ENCODE measurements at places on chromosomes 11 and 22.
A peak's percentile ranks its signal among the peaks of the same experiment; 100 is the strongest.

DNA sequence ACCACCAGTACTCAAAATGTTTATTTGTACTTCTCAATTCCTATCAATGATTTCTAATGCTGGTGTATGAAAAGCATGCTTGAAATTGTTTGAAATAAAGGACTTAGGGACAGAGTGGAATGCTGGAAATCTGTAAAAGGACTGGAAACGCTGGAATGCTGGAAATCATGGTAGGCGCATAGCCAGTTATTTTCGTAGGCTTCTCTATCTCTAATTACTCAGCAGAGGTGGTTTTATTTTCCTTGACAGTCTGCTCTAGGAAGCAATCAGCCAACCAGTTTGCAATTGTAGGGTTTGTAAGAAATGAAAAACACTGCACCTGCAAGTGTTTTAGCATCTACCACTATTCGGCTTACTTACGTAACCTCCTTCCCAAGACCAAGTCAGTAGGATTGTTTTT, 788 bp downstream of the LIN7C start:
- DNase-seq = no peak

DNA sequence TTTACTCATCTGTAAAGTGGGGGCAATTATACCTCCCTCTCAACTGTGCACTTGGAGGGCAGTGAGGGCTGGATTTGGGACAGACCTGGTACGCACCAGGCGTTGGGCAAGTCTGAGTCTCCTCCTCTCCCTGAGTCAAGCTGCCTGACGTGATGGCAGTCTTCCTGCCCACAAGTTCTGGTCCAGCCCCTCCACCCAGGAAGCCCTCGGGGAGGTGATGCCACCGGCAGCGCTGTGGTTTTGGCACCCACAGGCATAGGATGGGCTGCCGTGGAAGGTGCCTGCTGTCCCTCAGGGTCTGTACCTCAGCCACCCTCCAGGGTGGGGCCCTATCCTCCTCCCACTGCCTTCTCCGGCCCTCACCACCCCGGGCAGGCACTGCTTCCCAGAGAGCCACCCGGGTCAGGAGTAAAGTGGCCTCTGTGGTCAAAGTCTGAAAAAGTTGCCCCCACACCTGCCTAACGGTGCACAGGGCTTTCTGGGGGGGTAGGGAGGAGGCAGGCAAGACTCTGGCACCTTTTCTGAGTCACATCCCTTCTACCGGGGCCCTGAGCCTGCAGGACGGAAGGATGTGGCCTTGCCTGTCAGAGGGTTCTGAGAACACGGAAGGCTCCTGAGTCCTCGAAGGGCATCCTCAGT, 6.5 kb upstream of the APOBEC3H start:
- no peak for DNase-seq

DNA sequence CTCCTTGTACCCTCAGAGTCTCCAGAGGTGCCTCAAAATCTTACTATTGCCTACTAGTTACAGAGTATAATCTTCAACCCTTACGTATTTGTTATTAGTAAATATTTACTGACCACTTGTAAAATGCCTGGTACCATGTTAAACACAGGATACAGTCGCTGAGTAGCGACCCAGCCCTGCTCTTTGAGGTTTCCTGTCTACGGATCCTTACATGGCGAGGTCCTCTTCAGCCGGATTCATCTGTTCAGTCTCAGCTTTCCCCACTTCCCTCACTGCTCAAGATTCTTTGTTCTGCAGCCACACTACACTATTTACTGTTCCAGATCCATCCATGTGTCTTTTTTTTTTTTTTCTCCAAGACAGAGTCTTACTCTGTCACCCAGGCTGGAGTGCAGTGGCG, 13.2 kb upstream of the TTC36 start:
- DNase-seq = no peak

DNA sequence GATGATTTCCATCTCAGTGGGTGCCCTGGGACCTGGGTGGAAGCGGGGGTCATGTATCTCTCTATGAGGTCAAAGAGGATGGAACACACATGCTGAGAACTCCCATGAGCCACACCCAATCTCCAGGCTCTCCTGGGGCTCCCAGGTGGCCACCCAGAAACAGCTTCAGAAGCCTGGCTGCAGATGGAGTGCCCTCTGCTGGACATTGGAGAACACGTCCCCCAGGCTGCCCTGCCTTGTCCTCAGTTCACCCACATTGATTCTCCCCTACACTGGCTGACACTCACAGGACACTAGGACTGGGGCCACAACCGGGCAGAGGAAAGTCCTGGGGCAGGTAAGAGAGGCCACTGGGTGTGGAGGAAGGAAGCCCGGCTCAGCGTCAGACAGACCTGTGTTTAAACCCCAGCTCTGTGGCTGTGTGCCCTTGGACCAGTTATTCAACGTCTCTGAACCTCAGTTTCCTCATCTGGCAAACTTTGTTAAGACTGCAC, 4.5 kb upstream of the NOL12 start:
- peak; percentile 82 for DNase-seq

DNA sequence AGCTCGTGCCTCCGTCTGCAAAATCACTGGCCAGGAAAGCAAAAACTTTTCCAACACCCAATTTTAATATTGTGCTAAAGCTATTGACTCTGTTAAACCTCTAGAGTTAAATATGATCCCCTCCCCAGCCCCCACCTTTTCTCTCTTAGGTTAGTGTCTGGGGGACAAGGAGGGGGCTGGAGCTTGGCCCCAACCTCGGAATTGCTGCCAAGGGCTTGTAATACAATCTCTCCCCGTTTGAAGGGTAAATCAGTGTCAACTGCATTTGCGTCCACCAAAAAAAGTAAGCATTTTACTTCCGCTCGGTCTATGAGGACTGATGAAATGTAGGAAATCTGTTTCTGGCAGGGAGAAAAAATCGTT, at the start of gene GAS2:
TSS of gene GAS2 (plus strand) at position 287 of the 363 bp plus-strand sequence. CDS start 8,259 bp downstream, outside the sequence.
- DNase-seq = no peak

GRCh38 chr22:47781024-47781423, 1018.6 kb downstream of the TBC1D22A start:
- DNase-seq = no peak

DNA sequence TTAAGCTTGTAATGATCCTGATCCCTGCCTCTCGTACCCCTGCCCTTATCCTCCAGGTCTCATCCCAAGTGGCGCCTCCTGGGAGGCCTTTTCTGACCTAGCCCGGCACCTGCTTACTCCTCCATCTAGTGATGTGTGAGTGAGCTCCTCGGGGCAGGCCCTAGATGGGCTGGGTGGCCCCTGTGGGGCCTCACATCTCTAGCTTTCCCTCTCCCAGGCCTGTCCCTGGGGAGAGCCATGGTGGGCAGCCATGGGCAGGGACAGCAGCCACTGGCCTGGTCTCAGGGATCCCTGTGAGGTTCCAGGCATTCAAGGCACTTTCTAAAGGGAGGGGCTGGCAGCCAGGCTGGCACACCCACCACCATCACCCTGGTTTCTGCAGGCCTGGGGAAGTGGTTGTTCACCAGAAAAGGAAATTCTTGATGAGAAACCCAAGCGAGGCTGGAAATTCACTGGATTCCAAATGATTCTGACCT, 27.9 kb downstream of the GNAZ start:
- DNase-seq = no peak

DNA sequence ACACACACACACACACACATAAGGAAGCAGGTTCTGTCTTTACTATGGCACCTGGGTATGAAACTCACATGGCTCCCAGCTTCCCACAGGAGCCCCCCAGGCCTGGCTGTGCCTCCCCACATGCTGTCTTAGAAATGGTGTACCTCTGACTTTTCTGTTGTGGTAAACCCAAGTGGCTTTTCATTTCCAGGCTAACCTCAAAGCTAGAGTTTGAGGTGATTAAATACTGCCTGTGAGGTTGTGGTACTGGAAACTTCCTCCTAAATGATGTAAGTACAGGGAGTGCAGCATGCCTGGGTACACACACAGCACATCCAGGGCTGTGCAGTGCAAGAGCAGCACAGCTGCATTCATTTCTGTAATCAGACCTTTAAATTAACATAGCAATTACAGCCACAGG, 34.4 kb downstream of the ME3 start:
- peak; percentile 76 for DNase-seq

DNA sequence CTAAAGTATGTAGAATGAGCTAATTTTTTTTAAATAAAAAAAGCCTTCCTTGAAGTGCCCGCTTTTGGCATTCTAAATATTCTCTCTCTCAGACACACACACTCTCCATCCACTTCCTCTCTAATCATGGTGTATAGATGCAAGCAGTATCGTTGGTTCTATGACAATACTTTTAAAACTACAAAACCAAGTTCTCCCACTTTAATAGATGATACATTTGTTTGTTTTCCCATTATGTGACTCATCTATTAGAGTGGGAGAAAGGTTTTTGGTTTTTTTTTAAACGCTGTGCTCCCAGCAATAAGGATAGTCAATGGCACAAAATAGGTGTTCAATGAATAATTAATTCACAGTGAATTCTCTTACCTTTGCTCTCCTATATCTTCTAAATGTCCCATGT, 44.6 kb downstream of the FZD4 start:
- no peak for DNase-seq

DNA sequence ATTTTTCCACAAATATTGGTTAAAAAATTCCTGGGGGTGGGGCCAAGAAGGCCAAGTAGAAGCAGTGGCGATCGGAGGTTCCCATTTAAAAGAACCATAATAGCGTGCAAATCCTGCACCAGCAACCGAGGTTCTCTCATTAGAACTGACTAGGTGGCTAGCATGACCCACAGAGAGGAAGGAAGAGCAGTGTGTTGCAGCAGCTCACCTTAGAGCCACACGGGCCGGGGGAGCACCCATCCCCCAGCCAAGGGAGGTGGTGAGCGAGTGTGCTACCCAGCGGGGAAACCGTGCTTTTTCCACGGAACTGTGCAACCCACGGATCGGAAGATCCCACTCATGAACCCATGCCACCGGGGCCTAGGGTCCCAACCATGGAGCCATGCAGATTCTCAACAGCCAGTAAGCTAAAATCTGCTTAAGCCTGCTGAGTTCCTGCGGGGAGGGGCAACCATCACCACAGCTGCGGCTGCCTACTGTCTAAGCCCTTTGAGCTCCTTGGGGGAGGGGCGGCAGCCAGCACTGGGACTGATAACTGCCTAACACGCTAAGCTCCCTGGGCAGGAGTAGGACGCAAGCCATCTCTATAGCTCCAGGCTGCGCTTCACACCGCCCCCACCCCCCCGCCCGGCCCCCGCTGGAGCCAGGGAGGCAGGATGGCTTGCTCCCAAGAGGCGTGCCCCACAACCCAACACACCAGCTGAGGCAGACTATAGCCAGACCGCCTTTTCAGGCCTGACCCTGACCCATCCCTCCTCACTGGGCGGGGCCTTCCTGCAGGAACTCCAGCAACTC, 21.0 kb upstream of the HTATIP2 start:
- no peak for DNase-seq

- DNase-seq = no peak
Observed at GRCh38 chr11:71501071-71501985, 25.7 kb upstream of the KRTAP5-7 start.

DNA sequence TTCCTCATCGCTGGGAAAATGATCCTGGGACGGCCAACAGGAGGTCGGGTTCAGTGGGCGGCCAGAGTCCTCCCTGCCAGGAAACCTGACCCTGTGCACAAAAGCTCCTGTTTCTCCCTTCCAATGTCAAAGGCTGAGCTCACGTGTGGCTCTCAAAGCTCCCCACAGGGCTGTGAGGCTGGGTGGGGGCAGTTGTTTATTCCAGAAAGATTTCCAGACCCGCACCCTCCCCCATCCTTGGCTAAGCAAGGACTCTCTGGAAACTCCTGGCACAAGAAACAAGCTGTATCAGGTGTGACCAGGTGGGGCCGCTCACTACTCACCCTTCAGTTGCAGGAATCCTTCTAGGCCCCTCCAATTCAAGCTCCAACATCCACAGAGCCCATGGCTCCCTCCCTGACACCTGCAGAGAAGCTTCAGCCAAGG, 131.9 kb downstream of the SHANK2 start:
- DNase-seq = peak; percentile 70

GRCh38 chr11:128596250-128596649, 8.9 kb upstream of the ETS1 start:
- no peak for DNase-seq

- no peak for DNase-seq
Observed at GRCh38 chr11:45166604-45166897, 20.1 kb downstream of the PRDM11 start.

DNA sequence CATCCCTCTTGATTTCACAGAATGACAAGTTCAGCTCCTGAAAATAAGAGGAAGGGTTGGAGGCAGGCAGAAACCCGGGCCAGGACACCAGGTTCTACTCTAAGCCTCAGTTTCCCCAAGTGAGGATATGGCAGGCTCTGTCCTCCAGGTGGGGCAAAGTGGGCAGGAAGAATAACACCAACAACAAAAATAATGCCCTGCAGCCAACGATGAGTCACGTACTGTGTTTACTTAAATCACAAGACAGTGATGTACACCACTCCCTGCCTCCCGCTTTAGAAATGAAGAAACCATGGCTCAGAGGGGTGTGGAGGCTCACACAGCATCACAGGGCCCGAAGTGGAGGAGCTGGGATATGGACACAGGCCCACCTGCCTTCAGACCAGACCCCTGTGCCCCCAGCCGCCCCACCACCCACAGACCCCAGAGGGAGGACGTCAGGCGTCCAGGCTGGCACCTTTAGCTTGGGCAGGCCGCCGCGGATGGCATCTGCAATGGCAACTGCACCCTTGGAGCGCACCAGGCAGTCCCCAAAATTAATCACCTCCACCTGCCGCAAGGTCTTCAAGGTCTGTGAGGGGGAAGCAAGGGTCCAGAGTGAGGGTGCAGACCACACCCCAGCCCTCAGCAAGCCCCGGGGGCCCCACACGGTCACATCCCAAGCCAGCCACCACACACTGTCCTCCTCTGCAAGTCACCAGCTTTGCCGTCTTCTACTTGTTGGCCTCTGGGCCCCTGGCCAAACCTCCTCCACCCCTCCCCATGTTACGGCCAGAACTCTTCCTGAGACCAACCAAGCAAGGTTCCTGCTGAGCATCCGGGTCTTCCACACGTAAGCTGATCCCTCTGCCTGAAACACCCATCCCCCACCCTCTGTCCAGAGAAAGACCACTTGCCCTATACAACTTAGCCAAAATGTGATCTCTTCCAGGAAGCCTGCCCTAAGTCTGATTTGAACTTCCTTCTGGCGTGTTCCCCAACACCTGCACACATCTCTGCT, 15.8 kb upstream of the CHADL start:
- peak; percentile 50 for DNase-seq

DNA sequence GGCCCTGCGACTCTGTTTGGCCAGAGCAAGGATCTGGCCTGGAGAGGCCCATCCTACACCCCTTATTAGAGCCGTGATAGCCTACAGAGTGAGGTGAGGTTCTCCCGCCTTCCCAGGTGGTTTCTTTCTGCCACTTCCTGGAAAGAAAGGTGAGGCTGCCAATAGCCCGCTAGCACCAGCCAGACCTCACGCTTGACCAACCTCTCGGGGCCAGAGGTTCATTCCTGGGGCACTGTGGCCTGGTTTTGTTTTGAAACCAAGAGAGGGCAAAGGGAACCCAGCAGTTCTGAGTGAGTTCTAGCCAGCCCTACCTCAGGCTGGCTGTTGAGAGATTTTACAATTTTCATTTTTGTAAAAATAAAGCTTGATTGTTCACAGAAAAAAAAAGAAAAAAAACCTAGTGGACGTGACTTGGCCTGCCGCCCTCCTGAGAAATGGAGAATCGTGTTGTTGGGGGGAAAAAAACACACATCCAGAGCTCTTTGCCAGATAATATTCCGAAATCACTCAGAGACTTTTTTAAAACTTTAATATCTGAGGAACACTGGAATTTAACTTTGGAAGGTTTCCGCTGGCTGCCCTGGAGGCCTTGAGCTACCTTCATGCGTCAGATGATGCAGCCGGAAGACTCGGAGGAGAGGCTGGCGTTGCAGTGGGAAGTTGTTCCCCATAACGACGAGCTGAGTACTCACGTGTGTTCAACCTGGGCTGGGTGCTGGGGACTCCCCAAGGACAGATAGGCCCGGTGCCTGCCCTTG, 84.5 kb downstream of the BCR start:
- DNase-seq = peak; percentile 83

GRCh38 chr11:70532066-70532440, 133.7 kb downstream of the CTTN start:
- peak; percentile 16 for DNase-seq

- DNase-seq = peak; percentile 45
Observed at GRCh38 chr11:43825217-43825816, 55.3 kb upstream of the ALKBH3 start.
